ENCODE measurements at places on chromosomes 12 and 14.

DNA sequence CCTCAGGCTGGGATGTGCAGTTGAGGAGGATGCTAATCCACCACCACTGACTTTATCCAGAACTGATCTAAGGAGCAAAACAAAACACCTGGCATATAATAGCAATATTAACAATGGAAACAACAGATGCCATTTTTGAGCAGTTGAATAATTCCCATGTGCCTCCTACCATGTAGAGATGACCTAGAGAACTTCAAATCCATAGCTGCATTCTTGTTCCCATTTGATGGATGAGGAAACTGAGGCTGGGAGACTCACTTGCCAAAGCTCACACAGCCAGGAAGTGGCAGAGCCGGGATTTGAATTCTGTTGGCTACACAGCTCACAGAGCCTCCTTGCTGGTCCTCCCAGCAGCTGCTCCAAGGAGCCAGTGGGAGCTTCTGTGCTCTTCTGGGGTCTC, 155.8 kb upstream of the MYL2 start:
- no peak for DNase-seq

DNA sequence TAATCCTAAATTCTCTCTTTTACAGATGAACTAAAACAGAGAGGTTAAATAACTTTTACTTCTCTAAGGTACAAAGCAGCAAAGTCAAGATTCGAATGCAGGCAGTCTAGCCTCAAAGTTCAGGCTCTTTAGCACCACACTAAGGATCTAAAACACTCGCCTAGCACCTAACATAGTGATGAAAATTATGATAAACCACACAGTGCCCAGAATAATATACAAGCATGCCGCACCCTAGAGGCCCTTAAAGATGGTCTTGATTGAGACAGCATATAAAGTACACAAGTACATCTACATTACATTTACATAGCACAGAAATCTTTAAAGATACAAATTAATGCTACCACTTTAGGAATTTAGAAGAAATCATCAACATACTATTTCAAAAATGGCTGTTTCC, 207.0 kb downstream of the MED13L start:
- no peak for DNase-seq

DNA sequence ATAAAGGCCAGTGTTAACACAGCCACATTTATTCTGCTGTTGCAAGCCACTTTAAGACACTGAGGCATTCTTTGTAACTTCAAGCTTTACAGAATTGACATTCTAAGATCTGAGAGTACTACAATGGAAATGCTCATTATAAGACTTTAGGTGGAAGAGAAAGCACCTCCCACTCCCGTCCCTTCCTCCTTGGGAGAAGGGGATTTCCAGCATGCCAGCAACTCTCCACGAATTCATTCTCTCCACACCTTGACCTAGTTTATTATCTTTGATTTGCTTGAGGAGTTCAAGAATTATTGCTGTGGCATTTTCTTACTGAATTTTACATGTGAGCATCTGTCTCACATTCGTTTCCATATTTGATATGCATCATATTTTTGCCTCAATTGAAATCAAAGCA, 644.4 kb upstream of the MIS18BP1 start:
- DNase-seq, result no peak

GRCh38 chr14:103597623-103598377, 31.2 kb upstream of the KLC1 start:
- DNase-seq, result peak; percentile 80

GRCh38 chr14:95190857-95191256, 33.5 kb upstream of the DICER1 start:
- DNase-seq, result no peak

DNA sequence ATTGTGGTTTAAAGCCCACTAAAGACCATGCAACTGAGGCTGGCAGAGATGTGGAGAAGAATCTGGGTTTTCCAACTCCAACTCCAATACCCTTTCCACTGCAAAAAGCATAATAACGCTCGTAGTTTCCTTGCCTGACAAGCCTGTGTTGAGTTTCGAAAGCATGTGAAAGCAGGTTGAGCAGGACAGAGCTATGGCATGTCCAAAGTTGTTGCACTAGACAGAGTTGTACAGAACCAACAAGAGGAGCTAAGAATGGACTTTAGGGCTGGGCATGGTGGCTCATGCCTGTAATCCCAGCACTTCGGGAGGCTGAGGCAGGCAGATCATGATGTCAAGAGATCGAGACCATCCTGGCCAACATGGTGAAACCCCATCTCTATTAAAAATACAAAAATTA, 572.0 kb upstream of the TBX3 start:
- DNase-seq, result no peak

Data from fibroblast of skin of right quadriceps (primary cell).